Naive thymus-derived CD4-positive, alpha-beta T cell (primary cell): ENCODE measurements at places on chromosomes 6 and 20.

DNA sequence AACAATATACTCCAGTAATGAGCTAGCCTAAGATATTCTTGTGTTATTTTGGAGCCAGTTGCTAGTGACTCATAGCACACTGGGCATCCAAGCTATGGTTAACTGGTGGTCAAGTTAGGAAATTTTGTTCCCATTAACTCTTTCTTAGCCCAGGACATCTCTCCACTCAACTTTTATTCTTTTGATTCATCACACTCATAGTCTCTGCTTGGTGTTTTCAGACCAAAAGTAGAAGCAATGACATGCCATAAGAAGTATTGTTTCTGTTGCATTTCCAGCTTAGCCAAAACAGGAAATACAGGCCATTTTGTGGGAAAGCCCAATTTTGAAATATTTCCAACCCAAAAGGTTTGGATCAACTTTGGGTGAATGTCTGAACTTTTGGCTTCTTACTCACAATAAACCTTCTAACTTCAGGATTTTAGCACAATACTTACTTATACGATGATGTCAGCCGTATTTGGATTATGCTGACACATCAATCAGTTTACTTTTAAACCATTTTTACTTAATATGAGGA lies 31.6 kb upstream of the CCN2 start:
- H3K27ac ChIP-seq, result no peak overlapping the region
- no peaks in the 10 kb centered on the region for H3K36me3 ChIP-seq
- H3K4me1 ChIP-seq, result no peaks in the 10 kb centered on the region
- no peak overlapping the region for H3K4me3 ChIP-seq
- no peak for DNase-seq

GRCh38 chr6:152271776-152272464 lies 365.2 kb downstream of the SYNE1 start:
- no peak for DNase-seq
- H3K4me1 ChIP-seq, result no peaks in the 10 kb centered on the region
- H3K36me3 ChIP-seq, result peaks cover 4% of the 10 kb centered on the region
- H3K27ac ChIP-seq, result peak overlapping the region; percentile 39
- H3K27me3 ChIP-seq, result no peaks in the 10 kb centered on the region

DNA sequence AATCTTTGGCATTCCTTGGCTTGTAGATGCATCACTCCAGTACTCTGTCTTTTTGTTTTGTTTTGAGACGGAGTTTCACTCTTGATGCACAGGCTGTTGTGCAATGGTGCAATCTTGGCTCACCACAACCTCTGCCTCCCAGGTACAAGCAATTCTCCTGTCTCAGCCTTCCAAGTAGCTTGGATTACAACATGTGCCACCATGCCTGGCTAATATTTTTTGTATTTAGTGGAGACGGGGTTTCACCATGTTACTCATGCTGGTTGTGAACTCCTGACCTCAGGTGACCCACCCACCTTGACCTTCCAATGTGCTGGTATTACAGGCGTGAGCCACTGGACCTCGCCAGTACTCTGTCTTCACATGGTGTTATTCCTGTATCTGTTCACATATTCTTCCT lies 35.8 kb upstream of the LGSN start:
- H3K4me1 ChIP-seq, result no peaks in the 10 kb centered on the region
- H3K4me3 ChIP-seq, result no peak overlapping the region
- H3K36me3 ChIP-seq, result no peaks in the 10 kb centered on the region

DNA sequence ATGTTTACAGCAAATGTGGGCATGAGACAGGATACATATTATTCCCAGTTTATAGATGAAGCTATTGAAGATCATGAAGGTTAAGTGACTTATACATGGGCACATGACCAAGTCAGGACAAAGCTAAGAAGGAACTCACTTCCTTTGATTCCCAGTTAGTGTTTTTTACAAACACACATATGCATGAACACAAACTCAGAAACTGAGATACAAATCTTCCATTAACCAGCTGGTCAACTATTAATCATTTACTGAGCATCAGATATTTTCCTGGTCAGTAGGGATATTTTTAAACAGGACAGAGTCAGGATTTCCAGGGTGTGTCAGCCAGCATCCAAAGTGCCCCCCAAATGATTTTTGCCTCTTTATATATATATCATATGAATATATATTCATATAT lies 222.2 kb downstream of the OGFRL1 start:
- no peaks in the 10 kb centered on the region for H3K36me3 ChIP-seq
- no peaks in the 10 kb centered on the region for H3K27me3 ChIP-seq
- DNase-seq, result no peak
- no peaks in the 10 kb centered on the region for H3K4me1 ChIP-seq
- no peak overlapping the region for H3K4me3 ChIP-seq

DNA sequence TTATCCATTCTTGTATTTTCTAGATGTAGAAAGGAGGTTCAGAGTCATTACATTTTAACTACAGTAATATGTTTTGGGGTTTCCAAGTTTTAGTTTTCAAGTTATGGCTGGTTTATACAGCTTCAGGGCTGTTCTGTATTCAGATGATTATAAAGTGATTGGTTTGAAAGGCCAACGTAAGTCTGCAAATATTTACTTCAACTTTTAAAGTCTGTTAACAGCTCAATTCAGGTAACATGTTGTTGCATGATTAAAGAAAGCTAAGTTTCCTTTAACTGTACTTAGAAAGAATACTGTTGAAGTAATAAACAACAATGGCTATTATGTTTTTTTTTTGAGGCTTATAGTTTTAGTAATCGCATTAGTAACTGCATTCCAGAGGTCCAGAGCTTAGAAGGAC lies 22.8 kb upstream of the GCLC start:
- no peak overlapping the region for H3K4me3 ChIP-seq
- no peaks in the 10 kb centered on the region for H3K4me1 ChIP-seq
- DNase-seq, result no peak
- no peaks in the 10 kb centered on the region for H3K36me3 ChIP-seq

- no peaks in the 10 kb centered on the region for H3K4me1 ChIP-seq
- no peaks in the 10 kb centered on the region for H3K36me3 ChIP-seq
- H3K4me3 ChIP-seq, result no peak overlapping the region
- no peak overlapping the region for H3K27ac ChIP-seq
Measured at GRCh38 chr6:119197271-119197670, 118.8 kb upstream of the FAM184A start.

DNA sequence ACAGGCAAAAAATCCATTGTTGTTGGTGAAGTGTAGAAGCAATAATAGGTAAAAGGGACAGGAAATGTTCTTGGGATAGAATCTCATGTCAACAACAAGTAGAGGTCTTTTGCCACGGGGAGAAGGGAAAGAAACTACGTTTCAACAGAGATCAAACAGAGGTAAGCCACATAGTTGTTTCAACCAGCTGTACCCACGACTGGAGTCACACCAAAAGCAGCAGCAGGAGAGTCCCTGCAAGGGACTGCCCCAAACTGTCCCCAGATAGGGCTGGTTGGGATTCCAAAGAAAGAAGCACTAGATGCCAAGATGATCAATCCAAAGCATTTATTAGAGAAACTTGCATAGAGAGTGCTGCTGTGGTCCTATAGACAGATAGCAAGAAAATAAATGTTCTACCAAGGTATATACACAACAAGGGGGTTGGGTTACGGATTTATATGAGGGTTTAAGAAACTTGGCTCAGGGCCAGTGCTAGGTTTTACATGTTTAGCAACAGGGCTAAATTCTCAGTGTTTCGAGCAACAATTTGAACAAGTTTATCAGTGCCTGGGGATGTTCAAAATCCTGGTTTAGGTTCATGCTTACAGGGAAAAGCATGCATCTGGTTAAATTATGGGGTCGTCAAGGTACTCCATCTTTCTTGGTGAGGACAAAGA lies 466.5 kb downstream of the MMUT start:
- no peaks in the 10 kb centered on the region for H3K4me1 ChIP-seq
- no peaks in the 10 kb centered on the region for H3K27me3 ChIP-seq
- H3K4me3 ChIP-seq, result no peak overlapping the region
- DNase-seq, result no peak
- H3K36me3 ChIP-seq, result no peaks in the 10 kb centered on the region

DNA sequence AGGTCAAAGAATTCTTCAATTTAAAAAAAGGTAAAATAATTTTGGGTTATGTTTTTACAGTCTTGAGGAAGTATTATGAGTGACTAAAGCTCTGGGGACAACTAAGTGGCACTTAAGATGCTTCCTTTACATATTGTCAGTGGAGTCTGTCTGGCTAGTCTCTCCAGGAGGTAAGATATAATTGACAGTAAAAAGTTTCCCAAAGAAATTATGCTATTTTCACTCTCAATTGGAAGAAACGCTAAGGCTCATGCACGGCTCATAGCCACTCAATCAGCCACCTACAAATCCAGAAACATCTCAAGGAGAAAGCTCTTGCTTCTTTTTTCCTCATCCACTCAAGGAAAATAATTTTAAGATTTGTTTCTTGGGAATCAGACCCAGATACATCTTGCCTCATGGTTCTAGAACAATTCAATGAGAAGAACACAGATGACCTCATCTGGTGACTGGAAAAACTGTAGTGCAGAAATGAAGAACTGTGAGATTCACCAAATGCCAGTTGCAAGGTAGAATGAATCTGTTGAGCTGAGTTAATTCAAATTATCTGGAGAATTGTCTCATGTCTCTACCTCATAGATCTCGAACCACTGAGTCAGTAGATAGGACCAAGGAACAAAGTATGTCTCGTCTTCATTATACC lies 252.9 kb downstream of the TPBG start:
- no peak overlapping the region for H3K4me3 ChIP-seq
- no peak overlapping the region for H3K27ac ChIP-seq
- H3K4me1 ChIP-seq, result no peaks in the 10 kb centered on the region
- no peaks in the 10 kb centered on the region for H3K27me3 ChIP-seq
